Gastroesophageal sphincter (tissue), 4 donors: ENCODE measurements at places on chromosomes 5 and 9. TPM values are rescaled to one million over a fixed set of nuclear protein-coding genes. Genes with fewer than 3 reads are reported as not detected.

The FABP6 gene
- total RNA-seq, result not detected

The PRELID2 gene
- 19.5 TPM for total RNA-seq

The LTC4S gene
- total RNA-seq, result not detected

The PCDHGA5 gene
- total RNA-seq, result 5.9 TPM

The BTNL8 gene
- total RNA-seq, result not detected

The HRH2 gene
- 1.7 TPM for total RNA-seq

The ASTN2 gene
- total RNA-seq, result 4.1 TPM

The CDO1 gene
- 29.9 TPM for total RNA-seq

The PCDHB3 gene
- 2.3 TPM for total RNA-seq

The AIF1L gene
- 12.0 TPM for total RNA-seq

The KIF27 gene
- 5.1 TPM for total RNA-seq

The GALNT10 gene
- 21.3 TPM for total RNA-seq
